ENCODE measurements at places on chromosomes 3 and 15.

- no peak for DNase-seq
Observed at GRCh38 chr15:49895347-49896223, 223.4 kb downstream of the ATP8B4 start.

GRCh38 chr3:17047162-17047561, 162.4 kb downstream of the PLCL2 start:
- DNase-seq, result no peak

- DNase-seq, result no peak
Observed at GRCh38 chr3:42980909-42981308, 1.8 kb downstream of the GASK1A start.

DNA sequence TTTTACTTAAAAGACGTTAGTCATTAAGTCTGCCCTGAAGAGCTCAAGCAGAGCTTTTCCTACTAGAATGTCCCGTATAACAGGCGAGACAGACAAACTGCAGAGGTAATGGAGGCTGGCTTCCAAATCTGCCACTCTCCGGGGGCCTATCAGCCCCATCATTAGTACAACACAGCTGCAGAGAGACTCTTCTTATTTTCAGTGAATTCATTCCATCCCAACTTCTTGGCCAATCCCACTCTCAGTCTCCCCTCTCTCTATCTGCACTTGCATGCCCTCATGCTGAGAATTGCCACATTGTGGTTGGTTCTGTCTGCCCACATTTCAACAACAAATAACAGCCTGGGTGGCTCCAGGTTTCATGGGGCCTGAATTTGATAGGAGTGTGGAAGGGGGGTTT, 412.7 kb downstream of the ERC2 start:
- no peak for DNase-seq

DNA sequence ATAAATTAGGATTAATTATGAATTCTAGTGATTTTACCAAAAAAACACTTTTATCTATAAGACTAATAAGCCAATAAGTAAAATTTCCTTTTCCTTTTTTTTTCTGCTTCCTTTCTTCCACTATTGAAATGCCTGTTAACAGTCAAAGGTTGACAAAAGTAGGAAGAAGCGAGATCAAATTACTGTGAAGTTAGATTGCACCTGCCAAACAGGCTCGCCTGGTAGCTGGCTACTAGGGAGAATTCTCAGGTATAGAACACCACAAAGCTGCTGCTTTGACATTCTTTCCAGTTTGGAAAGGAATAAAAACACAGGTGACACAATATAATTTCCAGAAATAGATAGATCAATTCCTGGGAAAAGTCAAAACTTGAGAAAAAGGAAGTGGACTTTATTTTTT, 749.0 kb downstream of the NSUN3 start:
- DNase-seq, result no peak

All from neural crest cell (in vitro differentiated cells).